NCI-H748 treated with DMSO at 0.1 percent for 48 hours (cell line): ENCODE measurements at places on chromosomes 1 and 21.

DNA sequence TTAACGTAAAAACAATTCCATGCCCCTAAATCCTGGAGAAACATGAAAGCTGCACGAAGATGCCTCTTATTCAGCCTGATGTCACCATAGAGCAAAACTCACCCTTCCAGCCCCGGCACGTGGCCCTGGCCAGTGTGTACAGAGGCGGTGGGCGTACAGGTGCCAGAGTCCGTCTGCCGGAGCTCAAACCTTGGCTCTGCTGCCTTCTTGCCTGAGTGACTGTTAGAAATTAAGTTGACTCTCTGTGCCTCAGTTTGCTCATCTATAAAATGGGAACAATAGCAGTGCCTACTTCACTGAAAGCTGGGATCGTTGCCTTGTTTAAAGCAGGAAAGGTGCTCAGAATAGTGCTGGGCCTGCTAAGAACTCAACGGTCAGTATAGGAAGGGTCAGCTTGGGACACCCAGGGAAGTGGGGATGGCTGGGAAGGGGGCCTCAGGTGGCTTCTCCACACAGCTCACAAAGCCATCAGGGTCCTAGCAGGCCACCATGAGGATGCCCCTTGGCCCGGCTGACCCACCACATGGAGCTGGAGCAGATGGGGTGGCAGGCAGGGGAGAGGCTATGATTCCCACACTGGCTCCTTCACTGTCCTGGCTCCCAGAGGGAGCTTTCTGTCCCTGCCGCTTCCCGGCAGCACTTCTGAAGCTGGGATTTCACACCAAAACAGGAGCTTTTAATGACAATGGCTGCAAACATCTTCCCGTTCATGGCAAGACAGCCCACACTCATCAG is 237.2 kb downstream of the NPHP4 start:
- DNase-seq, result no peak

DNA sequence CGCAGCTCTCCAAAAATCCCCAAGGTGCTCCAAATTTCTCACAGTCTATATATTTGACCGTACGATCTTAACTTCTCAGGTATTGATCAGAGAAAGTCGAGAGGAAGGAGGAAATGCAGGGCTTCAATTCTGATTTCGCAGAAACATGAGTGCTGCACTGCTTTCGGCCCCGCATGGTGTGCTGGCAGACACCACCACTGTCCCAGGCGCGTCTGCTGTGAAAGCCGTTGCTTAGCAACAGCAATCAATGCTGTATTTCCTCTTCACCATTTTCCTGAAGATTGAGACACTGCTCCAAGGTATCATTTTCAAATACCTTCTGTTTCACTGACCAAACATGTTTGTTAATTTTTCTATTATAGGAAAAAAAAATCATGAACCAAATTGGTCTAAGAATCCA is 296.3 kb downstream of the SMYD3 start:
- peak; percentile 54 for DNase-seq

DNA sequence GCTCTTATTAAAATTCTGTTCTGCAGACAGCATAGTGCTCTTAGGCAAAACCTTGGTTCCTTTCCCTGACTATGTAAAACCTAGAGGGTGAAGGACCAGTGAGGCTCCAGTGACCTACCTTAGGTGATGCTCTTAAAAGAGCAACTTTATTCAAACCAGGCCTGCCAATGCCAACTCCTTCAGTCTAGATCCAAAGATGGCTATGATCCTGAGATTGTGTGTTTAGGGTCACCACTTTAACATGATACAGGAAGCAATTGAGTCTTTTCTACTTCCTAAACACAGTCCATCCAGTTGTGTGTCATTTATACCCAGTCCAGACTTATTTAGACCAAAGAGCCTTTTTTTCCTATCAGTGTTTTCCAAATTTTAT is 10.8 kb downstream of the MCL1 start:
- no peak for DNase-seq

DNA sequence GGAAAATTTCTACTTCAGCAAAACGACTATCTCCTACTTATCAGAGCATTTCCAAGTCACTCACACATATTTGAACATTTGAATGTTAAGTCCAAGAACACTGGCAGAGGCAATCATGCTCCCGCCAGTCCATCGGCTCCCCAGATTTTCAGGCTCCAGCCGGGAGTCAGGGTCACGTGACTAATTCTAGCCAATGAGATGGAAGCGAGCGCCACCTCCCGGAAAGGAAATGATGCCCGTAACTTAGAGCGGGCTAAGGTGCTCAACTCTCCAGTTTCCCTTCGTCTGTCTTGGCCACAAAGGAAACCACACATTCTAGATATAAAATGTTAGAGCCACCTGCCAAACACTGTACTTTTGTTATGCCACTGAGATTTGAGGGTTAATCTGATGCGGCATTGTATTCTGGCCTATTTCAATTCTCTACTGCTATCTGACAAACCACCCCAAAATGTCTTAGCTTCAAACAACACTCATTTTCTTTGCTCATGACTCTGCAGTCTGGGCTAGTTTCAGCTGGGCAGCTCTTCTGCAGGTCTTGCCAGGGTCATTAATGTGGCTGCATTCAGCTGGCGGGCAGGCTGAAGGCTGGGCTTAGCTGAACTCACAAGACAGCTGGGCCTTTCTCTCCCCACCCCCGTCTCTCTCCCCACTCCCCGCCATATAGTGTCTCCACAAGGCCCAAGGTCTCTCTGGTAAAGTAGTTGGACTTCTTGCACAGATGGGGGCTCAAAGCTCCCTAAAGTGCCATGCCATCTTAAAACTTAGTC is 16.5 kb upstream of the LHX4 start:
- DNase-seq, result no peak

GRCh38 chr1:24905979-24906720 is 23.9 kb downstream of the RUNX3 start:
- no peak for DNase-seq

- no peak for DNase-seq
Measured at GRCh38 chr1:232598133-232598532, 31.8 kb downstream of the SIPA1L2 start.

DNA sequence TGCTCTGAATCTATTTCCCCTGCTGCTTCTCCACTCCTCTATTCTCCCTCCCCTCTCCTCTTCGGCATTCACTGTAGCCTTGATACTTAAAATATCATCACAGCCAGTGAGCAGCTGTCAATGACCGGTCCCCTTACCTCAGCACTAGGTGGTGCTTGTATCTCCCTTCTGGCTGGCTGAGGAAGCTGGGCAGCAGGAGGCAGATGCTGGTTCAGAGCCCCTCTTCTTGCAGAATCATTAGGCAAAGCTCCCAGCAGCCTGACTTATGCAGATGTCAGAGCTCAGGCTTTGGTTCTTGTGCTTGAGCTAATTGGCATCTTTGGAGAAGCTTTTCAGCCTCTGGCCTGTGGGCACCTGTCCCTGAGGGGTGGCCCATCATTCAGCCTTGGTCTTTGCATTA is 31.9 kb upstream of the KCNA2 start:
- no peak for DNase-seq

DNA sequence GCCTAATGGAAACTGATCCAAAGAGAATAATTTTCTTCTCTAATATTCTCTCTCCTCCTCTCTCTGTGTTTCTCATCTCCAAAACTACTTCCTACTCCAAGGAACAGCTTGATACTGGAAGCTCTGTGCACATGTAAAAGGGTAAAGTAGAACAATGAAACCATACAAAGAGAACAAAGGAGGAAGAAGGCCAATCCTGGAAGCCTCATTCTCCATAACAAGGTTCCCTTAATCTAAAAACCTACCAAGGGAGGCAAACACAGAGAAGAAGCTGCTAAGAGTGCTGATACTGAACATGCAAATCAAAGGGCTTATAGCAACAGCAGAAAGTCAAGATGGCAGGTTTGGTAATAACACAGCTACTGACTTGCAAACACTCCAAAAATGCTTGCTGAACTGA is 44.4 kb downstream of the SIPA1L2 start:
- no peak for DNase-seq

- DNase-seq, result no peak
Measured at GRCh38 chr1:147384804-147385203, 142.3 kb downstream of the CHD1L start.

GRCh38 chr21:40099809-40100208 is 232.6 kb downstream of the PCP4 start:
- no peak for DNase-seq

GRCh38 chr1:155646307-155646706 is 36.3 kb downstream of the MSTO1 start:
- no peak for DNase-seq

DNA sequence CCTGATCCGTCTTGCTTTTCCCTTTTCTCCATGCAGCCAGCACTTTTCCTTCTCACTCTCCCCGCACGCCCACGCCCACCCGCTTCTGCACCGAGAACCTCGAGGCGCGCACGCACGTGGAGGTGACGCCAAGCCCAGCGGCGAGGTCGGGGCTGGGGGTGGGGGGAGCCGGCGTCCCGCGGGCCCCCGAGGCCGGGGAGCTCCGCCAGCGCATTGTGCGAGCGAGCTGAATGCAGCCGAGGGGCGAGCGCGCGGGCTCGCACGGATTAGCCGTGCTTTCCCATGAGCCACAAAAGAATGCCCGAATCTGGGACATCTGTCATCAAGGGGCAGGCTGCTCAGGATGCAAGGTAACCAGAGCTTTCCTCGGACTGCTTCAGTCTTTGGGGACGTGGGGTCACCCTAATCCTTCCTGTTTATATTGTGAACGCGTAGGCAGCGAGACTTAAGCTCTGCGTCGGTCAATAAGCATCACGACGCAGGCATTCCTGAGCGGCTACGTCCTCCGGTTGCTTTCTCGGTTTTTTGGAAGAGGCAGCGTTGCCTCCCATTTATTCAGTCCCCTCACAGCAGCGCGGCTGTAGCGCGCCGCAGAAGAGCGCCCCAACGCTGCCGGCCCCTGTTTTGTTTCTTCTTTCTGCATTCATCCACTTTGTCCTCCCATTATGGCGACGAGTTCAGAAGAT is 67.3 kb upstream of the AKT3 start:
- DNase-seq, result peak; percentile 36

DNA sequence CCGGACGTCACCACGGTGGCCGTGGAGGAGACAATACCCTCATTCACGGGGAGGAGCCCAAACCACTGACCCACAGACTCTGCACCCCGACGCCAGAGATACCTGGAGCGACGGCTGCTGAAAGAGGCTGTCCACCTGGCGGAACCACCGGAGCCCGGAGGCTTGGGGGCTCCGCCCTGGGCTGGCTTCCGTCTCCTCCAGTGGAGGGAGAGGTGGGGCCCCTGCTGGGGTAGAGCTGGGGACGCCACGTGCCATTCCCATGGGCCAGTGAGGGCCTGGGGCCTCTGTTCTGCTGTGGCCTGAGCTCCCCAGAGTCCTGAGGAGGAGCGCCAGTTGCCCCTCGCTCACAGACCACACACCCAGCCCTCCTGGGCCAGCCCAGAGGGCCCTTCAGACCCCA is 7.0 kb downstream of the TNFRSF14 start:
- DNase-seq, result no peak

DNA sequence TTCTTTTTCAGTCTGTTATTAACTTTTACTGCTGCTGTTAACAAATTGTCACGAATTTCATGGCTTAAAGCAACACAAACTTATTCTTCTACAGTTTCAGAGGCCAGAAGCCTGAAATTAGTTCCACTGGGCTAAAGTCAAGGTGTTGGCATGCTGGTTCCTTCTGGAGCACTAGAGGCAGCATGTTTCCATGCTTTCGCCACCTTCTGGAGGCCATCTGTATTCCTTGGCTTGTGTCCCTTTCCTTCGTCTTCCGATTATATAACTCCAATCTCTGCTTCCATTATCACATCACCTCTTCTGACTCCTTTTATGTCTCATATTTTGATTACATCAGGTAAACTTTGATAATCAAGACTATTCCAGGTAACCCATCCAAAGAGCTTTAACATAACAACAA is 1742.1 kb downstream of the BRINP3 start:
- DNase-seq, result no peak

DNA sequence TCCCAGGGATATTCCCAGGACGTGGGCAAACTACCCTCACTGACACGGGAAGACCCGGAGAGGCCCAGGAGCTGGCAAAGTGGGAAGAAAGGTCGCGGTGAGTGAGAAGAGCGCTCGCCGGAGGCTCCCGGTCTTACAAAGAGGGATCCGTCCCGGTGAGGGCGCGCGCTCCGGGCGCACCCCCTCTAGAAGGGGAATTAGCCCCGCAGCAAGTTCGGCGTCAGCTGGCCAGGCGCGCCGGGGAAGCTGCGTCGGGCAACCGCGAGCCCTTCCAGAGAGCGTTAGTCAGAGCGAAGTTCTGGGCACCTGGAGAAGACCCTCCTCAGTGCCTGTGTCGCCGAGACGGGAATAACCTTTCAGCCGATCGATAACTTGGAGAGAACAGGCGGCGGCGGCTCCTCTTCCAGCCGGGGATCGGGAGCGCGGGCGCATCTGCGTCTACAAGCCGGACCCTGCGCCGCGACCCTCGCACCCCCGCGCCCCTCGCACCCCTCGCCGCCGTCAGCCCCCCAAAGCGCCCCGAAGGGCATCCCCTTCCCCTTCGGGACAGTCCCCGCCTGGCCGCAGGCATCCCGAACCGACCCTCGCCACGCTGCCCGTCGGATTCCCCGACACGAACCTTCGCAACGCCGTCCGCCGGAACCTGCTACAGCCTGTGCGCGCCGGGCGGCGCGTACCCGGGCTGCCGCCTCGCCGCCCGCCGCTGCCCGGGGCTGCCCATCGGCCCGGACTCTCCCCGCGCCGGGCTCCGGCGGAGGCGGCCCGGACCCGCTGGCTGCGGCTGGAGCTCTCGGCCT is 485 bp downstream of the SIPA1L2 start:
- DNase-seq, result no peak

DNA sequence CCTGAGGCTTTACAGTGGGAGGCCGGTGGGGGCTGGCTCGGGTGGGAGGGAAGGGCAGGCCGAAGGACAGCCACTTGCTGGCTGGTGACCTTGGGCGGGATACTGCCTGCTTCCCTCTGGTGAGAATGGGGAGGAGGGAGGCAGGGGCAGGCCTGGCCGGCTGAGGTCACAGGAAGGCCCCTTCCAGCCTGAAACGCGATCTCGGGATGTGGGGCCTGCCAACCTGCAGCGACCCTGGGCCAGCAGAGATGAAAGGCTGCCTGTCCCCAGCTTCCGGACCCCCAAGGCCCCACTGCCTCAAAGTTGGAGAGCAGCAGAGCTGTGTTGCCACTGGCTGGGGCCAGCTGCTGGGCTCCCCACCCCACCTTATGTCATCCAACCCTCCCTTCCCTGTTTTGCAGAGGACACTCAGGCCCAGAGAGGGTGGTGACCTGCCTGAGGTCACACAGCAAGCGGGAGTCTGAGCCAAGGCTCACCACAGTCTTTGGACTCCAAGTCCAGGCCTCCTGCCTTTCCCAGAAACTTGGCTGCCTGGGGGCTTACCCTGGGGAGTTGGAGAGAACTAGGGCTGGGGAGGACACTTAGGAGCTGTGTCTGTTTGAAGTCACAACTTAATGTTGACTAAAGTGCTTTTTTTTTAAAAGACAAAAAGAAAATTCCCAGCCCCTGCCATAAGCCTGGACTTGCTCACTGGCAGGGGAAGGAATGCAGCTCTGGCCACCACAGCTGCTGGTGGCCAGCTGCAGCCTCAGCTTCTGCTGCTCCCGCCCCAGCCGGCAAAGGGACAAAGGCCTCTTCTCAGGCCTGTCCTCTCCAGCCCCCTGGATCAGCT is 14.8 kb upstream of the WASF2 start:
- no peak for DNase-seq

DNA sequence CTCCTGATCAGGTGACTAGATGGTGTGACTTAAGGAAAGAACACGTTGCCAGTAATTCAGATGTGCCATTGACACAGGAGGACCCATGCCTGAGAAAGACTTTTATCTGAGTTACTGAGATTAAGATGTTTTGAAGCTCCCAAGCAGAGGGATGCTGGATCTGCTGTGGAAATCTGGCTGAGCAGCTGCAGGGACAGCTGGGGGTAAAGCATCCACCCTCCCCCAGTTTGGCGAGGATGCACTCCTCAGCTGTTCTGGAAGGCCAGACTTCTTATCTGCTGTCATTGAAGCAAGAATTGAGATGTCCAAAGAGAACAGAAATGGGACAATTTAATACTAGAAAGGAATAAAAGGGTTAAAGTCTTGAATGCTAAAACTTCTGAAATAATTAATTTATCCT is 25.7 kb downstream of the TTC3 start:
- DNase-seq, result no peak
